ENCODE measurements at places on chromosomes 7 and 10.

DNA sequence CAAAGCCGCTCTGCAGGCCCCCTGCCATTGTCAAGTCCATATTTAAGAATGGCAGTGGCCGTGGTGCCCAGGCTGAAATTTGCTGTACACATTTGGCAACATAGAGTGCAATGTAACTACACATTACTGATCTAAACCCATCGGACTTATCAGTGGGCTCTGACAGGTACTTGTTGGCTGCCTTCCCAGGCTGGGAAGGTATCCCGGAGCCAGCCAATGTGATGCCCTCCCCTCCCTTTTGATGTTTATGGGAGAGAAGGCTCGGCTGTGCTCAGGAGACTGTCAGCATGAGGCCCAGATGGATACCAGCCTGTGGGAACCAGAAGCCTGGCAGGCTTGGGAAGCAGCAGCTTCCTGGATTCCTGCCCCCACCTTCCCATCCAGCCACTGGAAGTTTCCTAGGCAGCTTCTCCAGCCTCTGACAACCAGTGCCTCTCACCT lies 146.1 kb upstream of the TCF7L2 start:
- no peak for DNase-seq

DNA sequence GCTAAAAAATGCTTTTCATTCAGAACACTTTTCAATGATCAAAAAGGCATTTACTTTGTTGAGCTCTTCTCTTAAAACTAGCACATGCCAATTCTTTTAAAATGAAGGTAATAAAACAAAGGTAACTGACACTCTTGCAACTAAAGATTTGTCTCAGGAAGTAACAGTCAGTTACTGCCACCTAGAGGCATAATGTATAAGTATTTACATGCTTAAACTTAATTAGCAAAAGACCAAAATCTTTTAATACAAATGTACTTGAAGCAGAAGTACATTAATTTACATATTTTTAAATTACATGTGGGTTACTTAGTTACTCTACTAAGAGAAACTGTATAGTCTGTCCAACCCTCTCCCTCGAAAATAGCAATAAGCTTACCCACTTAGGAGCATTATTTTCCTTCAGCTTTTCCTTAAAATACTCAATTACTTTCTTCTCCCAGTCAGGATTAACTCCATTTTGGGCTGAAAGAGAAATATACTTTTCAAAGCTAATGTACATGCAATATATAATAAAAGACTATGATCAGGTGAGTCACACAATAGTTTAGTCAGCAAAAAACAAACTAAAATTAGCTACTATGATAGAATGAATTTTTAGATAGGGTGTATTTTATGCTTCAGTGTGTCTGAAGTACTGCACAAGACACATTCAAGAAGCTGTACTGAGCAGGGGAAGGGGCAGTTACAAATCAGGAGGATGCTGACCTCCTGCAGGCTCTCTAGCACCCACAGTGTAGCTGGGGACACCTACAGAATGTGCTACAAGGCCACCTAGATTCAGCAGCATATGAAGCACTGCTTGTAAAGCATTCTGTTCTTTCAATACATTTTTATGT lies 13.0 kb downstream of the MCMBP start:
- DNase-seq = no peak

DNA sequence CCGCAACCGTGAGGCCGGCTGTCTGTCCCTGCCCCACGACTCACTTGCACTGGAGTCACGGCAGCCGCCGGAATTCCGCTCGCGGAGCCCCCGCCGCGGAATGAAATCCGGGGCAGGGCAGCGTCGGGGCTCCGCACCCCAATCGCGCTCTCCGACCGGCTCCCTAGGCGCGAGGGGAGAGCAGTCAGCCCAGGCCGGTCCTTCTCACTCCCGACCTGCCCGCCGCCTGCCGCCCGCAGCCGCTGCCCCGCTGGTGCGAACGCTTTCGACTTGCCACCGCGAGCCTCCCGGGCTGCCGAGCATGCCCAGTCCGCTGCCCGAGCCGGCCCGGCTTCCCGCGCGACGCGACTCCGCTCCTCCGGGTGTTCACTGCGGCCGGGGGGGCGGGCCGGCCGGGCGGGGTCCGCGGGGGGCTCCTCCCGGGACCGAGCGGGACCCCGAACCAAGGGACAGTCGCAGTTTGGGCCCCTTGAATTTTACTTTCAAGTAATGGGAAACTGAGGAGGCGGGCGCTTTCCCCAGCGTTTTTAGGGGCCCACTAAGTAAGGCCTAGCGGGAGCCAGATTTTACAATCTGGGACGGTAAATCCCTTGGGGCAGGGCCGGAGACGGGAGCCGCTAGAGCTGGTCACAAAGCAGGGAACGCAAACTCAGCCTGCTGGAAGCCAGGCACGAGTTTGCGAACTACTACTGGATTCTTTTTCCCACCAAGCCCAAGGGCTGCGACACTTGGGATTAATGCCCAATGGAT lies at the start of gene SGMS1:
Gene SGMS1, minus strand, starts transcription at position 294 of the 750 bp plus-strand sequence. CDS start 279,842 bp downstream, outside the sequence.
- no peak for DNase-seq

- DNase-seq = no peak
Measured at GRCh38 chr7:147465223-147465622, 1125.3 kb upstream of the C7orf33 start.

DNA sequence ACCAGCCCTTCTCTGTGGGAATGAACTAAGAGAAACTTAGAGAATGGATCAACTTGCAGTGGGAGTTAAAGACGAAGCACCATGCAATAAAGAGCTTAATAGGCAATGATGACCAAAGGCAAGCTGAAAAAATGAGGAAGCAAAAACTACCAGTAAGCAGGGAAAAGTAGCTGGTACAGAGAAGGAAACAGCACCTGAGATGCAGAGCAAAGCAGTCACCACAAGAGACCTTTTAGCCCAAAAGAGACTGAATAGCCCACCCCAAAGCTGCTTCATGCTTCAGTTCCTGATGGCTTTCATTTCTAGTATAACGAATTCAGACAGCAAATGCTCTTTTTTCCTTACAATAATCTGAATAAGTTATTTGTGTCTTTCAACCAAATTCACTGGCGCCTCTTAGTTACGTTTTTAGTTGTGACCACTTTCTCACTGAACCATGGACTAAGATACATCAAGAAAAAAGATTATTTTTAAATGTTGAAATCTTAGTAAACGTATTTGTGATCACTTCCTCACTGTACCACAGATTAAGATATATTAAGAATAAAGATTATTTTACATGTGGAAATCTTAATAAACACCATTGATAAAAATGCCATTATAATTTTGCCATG lies 76.0 kb downstream of the USP6NL start:
- no peak for DNase-seq

- DNase-seq = no peak
Measured at GRCh38 chr10:60175441-60175971, 214.2 kb downstream of the ANK3 start.

GRCh38 chr10:28072573-28072972 lies 73.7 kb upstream of the ODAD2 start:
- no peak for DNase-seq

DNA sequence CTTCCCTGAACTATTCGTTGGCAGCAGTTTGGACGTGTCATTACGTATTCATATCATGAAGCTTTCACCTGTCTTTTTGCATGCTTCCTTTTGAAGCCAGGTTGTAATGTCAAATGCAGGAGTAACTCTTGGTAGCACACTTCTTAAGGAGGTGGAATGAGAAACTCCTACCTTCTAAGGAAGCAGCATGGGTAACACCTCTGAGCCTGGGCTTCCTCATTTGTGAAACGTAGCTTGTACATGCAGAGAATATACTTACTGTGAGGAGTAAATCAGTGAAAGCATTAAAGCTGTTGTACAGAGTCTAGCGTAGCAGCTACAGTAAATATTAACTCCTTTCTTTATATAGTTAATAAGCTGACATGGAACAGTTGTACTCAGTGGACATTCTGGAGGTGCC lies 21.1 kb downstream of the CUL1 start:
- no peak for DNase-seq

- no peak for DNase-seq
Measured at GRCh38 chr10:70444744-70445143, 3.3 kb upstream of the NODAL start.

- no peak for DNase-seq
Measured at GRCh38 chr10:17784688-17785087, 24.5 kb upstream of the MRC1 start.

DNA sequence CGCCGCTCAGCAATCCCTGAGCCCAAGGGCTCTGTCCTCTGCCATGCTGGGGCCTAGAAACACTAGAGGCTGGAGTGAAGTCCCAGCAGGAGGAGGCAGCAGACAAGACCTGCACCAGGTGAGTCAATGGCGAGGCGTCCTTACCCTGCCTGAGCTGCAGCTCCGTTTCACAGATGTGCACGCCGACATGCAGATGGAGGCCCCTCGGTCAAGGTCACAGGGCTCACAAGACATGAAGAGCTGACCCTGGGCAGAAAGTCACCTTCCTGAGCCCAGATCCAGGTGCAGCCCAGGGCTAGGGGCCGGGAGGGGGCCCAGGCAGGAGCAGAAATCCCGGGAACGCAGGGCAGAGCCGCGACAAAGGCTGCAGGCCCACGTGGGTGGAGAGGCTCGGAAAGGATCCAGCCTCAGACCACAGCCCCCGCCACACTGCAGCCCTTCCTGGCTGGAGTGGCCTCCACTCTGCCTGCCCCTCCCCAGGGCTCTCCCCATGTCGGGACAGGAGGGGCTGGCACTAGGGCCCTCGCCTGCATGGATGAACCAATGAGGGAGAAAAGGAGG lies 23.8 kb downstream of the PDGFA start:
- DNase-seq = no peak

- DNase-seq = no peak
Measured at GRCh38 chr7:111839261-111839660, 277.0 kb upstream of the IMMP2L start.

DNA sequence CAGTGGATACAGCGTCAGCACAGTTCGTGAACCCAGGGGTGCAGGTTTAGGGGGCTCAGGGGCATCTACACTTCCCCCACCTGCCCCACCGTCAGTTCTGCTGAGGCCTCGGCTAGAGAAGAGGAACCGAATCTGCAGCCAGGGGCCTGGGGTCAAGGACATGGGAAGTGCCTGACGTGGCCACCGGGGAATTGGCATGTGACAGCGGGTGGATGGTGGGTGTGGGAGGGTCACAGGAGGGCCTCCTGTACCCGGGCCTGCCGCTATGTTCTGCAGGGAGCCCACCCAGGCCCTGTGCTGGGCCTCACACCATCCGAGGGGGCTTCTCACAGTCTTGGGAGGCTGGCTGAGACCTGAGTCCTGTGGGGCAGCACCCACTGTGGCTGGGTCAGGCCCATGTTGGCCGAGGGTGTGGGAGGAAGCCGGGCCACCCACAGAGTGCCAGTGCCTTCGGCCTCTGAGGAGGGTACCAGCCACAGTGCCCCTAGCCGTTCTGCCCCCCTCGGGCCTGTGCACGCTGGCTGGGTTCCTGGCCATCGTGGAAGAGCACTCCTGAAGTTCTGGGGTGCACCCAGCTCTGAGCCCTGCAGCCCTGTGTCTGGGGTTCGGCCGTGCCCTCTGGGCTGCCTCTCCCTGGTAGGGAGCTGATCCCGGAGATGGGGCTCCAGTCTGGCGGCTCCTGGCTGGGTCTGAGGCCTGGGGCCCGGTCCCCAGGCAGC lies 5.9 kb downstream of the TTYH3 start:
- peak; percentile 23 for DNase-seq

GRCh38 chr7:48262606-48263310 lies 91.5 kb downstream of the ABCA13 start:
- no peak for DNase-seq

DNA sequence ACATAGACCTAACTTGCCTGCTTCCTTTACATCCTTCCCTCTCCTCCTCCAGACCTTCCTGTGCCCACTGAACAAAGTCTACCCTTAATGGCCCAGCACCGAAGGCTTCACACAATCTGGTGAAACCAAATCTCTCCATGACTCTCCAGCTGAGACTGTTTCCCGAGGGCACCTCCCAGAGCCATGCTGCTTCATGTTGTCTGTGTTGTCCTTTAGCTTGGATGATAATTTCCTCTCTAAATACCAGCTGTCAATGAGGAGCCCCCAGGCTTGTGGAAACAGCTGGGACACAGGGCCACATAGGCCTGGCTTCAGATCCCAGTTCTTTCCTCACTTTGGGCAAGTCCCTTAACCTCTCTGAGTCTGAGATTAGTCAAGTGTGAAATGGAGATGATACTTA lies 54.3 kb downstream of the DLD start:
- no peak for DNase-seq

- DNase-seq = no peak
Measured at GRCh38 chr10:126586128-126586527, 84.4 kb downstream of the C10orf90 start.

DNA sequence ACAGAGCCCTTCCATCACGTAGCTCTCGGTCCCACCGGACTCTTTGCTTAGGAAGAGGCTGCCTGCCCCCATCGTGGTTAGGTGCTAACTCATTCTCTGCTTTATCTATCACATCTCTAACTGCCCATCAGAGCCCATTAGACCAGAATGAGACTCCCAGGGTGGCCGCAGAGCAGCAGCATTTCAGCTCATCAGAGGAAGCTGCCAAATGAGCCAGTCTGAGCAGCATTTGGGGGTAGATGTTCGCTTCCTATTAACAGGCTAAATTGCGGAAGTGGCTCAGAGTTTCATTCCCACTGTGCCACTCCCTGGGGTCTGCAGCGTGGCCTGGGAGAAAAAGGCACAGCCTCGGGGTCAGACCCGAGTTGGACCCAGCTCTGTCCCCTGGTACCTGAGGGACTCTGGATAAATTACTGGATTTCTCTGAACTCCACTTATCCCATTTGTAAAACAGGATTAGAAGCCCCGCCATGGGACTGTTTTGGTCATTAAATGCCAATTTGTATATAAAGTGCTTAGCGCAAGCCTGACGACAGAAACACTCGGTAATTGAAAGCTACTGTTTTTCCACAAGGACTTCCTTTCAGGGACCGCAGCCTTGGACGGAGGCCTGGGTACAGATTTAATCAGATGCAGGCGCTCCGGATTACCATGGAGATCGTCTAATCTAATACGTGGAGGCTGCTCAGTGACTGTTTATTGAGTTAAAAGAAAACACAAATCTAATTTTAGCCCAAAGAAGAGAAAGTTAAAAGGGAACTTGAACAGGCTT lies 73.8 kb upstream of the PRLHR start:
- no peak for DNase-seq

DNA sequence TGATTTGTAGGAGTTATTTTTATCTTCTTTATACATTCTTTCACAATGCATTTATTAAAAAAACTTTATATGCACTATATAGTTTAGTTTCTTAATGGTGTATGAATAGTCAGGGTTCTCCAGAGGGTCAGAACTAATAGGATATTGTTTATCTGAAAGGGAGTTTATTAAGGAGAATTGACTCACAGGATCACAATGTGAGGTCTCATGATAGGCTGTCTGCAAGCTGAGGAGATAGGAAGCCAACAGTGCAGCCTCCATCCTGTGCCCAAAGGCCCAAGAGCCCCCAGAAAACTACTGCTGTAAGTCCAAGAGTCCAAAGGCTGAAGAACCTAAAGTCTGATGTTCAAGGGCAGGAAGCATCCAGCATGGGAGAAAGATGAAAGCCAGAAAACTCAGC lies 192.8 kb upstream of the AHR start:
- no peak for DNase-seq

DNA sequence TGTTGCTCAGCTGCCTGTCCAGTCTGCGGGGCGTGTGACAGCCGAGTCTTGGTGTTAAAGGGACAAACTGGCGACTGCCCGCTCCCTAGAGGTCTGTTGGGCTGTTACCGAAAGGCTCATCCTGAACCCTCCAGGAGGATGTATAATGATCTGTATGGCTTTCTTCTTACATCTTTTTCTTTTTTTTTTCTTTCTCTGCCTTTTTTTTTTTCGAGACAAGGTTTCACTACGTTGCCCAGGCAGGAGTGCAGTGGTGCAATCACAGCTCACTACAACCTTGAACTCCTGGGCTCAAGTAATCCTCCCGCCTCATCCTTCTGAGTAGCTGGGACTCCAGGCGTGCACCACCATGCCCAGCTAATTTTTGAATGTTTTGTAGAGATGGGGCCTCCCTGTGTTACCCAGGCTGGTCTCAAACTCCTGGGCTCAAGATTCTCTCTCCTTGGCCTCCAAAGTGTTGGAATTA lies 857 bp downstream of the INTS15 start:
- no peak for DNase-seq
